D721Med (cell line): ENCODE measurements at places on chromosomes 12 and 14.

- DNase-seq: no peak
Measured at GRCh38 chr14:31489691-31490090, 1.9 kb upstream of the GPR33 start.

- DNase-seq: no peak
Measured at GRCh38 chr12:108833355-108833733, 24.0 kb downstream of the SSH1 start.

- DNase-seq: no peak
Measured at GRCh38 chr12:52202361-52203078, 10.7 kb upstream of the KRT80 start.

DNA sequence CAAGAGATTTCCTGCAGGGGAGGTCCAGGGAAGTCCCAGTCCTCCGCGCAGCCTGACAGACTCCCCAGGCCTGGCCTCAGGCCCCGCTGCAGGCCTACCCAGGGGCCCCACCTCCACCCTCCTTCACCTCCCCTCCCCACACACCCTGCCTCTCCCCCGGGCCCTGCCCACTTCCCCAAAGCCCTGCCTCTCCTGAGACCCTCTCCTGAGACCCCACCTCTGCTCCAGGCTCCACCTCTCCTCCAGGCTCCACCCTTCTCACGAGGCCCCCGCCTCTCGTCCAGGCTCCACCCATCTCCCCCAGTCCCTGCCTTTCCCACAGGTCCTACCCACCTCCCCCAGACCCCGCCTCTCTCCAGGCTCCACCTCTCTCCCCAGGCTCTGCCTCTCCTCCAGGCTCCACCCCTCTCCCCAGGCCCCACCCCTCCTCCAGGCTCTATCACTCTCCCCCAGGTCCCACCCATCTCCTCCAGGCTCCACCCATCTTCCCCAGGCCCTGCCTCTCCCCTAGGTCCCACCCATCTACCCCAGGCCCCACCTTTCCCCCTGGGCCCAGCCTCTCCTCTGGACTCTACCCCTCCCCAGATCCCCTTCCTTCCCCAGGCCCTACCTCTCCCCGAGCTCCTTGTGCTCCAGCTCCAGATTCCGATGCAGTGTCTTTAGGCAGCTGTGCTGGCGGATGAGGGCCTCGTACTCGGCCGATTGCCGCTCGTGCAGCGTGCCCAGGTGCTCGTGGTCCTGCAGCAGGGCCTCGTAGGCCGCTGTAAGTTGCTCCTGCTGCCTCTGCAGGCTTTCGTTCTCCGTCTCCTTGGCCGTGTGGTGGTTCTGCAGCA is 58.8 kb upstream of the GPR68 start:
- DNase-seq: peak; percentile 92

DNA sequence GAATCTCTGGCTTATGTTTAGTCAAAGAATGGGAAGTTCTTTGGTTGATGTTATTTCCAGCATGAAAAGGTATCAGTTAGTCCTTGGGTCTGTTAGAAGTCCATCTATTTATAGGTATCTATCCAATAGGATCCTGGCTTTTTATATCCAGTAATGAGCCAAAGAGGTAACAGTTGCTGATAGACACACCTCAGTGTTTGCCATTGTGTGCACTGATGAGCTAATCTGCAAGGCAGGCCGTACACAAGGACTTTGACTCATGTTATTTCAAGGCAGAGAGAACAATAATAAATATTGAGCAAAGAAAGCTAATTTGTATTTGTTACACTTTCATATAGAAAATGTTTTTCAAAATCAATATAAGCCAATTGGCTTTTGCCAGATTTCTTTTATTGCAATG is 56.4 kb downstream of the GLT1D1 start:
- DNase-seq: no peak

DNA sequence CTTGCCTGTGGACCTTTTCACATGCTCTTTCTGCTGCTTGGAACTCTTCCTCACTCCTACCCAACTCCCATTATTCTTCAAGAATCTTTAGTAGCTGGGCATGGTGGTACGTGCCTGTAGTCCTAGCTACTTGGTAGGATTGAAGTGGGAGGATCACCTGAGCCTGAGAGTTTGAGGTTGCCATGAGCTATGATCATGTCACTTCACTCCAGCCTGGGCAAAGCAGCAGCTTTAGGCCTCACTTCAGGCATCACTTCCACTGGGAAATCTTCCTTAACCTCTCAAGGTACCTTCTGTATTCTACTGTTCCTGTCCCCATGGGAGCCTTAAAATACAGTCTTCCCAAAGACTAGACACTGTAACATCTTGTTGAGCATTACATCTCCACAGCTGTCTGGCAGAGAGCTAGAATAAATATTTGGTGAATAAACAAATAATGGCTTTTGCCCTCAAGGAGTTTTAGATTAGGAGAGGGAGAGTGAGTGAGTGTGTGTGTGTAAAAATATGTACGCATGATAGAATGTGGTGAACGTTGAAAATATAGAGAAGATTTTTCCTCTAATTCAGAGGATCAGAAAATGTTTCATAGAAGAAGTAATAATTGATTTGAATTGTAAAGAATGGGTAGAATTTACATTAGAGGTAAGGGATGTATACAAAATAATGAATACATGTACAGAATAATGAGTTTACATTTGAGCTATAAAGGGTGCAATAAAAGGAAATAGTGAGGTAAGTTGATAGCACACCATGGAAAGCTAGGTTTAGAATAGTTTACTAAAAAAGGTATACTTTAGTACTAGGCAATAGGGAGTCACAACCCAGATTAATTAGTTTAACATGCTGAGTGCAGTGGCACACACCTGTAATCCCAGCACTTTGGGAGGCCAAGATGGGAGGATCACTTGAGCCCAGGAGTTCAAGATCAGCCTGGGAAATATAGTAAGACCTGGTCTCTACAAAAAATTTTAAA is 29.2 kb upstream of the BMAL2 start:
- no peak for DNase-seq

DNA sequence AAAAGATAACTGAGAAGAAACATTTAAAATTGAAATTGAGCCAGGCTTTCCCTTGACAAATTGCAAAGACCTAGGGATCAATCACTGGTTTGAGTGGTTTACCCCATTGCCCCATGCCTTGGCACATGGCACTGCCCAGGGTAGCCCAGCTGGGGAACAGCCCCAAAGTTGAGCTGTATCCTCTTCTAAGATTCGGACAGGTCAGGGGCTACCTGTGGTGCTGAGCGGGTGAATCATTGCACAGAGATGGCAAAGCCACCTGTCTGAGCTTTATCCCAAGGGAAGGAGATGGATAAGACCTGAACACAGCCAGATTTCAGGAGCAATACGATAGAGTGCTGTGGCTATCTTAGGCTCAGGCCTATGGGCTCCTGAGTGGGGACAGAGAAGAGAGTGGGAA is 7.0 kb downstream of the IFI27L2 start:
- DNase-seq: no peak

GRCh38 chr12:79775355-79776027 is 84.7 kb upstream of the PAWR start:
- no peak for DNase-seq

GRCh38 chr12:19894050-19894449 is 454.8 kb downstream of the AEBP2 start:
- no peak for DNase-seq

DNA sequence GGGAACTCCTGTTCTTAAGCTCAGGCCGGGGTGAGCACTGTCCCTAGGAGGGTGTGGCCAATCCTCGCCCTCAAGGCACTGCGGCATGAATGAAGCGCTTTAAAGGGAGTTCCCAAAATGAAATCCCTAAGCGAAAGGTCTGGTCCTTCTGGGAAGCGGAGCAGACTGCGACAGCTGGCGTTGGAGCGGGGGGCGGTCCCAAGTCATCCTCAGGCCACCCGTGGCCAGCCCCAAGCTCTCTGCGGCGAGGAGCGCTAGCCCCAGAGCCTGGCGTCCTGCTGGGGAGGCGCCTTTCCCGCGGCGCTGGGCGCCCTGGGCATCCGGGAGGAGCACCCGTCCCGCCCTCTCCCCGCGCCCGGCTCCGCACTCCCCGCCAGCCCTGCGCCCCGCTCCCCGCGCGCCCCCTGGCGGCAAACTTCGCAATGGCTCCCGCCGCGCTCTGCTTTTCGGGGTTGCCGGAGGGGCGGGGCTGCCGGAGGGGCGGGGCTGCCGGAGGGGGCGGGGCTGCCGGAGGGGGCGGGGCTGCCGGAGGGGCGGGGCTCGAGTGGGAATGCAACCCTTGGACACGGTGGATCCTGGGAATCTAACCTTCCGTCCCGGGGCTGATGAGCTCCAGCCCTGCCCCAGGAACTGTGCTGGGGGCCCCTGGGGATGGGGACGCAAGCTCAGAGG is 25.4 kb downstream of the ZBTB42 start:
- DNase-seq: peak; percentile 93

DNA sequence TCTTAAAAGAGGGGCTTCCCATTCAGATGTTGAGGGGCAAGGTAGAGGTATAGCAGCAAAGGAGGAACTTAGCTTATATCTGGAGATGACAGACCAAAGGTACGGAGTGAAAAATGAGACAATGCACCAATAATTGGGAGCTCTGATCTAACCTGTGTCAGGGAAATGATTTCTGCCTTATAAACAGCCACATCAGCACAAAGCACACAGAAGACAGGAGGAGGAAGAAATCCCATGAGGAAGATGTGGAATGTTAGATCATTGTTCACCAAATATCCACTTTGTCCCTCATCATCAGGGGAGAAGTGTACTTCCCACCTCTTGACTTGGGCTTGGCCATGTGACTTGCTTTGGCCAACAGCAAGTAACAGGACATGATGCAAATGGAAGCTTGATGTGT is 93.7 kb upstream of the WSCD2 start:
- DNase-seq: no peak

- no peak for DNase-seq
Measured at GRCh38 chr14:68589447-68590200, 203.2 kb downstream of the ZFP36L1 start.

GRCh38 chr12:13941258-13942249 is 39.8 kb downstream of the GRIN2B start:
- DNase-seq: peak; percentile 15

DNA sequence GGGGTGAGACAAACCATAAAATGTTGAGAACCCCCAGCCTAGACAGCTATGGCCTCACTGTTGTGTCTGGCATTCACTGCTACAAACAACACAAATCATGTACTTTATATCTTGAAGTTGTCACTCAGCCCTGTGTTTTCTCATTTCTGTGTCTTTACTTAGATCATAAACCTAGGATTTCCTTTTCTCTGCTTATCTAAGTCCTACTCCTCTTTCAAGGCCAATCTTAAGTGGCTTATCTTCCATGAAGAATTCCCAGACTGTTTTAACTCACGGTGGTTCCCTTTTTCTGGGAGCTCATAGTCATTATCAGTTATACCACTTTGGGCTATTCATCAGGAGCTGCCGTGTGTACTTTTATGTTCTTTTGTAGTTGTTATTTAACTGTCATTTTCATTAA is 42.1 kb downstream of the FLRT2 start:
- no peak for DNase-seq

- no peak for DNase-seq
Measured at GRCh38 chr12:93832131-93832530, 155.0 kb downstream of the CRADD start.

GRCh38 chr14:28340816-28341215 is 425.8 kb upstream of the FOXG1 start:
- DNase-seq: no peak

DNA sequence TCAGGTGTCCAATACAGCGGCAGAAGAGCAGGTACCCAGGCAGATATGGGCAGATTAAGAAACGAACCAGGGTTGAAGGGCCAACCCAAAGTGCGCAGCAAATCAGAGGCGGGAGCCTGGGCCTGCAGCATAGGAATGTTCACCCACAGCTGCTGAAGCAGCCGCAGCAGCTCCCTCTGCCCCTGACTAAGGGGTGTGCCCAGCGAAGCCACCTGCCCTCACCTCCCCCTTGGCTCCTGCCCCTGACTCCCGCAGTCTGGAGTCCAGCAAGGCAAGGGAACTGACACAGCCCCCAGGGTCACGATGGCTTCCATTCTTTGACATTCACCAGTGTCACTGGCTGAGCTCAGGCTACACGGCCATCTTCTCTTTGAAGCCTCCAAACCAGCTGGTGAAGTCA is 27.3 kb upstream of the ZFP36L1 start:
- DNase-seq: no peak

- no peak for DNase-seq
Measured at GRCh38 chr14:61106959-61107641, 126.1 kb downstream of the SLC38A6 start.

GRCh38 chr14:26104717-26105116 is 493.1 kb downstream of the NOVA1 start:
- no peak for DNase-seq

DNA sequence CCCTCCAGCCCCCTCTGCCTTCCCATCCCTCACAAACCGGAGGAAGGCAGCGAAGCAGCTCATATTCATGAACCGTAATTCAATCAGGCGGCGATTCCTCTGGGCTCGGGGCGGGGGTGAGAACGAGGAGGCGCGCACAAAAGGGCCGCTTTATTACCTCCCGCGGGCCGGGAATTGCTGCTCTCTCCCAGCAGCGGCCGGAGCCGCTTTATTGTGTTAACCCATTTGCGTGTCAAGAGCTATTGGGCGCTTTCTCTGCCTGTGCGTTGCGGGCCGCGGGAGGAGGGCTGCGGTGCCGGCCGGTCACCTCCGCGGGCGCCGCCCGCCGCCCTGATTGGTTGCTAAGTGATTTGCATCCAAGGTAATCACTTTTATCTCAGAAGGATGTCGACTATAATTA is 4.8 kb downstream of the FAM222A start:
- DNase-seq: no peak

DNA sequence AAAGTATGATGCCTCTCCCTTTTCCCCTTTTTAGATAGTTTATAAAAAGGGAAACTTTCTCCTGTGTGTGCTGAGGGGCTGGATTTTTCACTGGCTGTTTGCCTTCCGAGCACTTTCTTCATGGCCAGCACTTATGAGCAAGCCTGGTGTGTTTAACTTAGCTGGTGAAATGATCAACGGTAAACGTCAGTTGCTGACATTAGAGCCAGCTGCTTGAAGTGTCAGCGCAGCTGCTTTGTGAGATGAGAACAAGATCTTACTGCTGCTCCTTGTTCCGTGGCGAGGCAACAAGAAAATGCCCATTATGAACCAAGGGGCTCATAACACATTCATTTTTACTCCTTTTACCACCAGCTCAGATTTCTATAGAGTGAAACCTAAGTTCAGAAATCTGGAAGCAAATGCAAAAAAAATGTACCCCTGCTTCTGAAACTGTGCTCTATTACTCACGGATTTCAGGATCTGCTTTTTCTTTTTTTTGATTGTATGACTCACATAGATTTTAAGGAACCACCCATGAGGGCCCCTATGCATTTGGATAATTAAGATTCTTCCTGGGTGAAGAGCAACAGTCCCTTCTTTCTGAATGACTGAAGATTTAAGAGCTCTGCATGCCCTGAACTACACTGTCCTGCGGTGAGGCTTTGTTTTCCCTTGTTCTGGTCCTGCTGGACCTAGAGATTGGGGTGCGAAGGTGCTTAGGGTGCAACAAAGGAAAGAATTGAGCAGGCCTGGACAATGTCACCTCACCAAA is 74.3 kb upstream of the CPM start:
- DNase-seq: no peak

DNA sequence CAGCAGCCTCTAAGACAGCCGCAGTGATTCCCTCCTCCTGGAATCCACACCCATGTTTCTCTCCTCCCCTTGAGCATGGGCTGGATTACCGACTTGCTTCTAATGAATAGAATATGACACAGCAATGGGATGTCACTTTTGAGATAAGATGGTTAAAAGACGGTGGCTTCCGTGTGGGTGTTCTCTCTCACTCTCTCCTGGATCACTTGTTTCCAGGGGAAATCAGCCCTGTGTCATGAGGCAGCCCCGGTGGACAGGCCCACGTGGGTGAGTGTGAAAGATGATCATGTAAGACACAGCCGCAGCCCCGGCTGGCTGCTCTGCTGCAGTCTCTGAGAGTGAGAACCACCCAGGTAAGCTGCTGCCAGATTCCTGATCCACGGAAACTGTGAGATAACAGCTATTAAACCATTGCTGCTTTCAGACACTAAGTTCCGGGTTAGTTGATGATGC is 10.7 kb downstream of the MOAP1 start:
- DNase-seq: no peak
